ENCODE measurements at places on chromosomes 16 and 17.
A peak's percentile ranks its signal among the peaks of the same experiment; 100 is the strongest.

DNA sequence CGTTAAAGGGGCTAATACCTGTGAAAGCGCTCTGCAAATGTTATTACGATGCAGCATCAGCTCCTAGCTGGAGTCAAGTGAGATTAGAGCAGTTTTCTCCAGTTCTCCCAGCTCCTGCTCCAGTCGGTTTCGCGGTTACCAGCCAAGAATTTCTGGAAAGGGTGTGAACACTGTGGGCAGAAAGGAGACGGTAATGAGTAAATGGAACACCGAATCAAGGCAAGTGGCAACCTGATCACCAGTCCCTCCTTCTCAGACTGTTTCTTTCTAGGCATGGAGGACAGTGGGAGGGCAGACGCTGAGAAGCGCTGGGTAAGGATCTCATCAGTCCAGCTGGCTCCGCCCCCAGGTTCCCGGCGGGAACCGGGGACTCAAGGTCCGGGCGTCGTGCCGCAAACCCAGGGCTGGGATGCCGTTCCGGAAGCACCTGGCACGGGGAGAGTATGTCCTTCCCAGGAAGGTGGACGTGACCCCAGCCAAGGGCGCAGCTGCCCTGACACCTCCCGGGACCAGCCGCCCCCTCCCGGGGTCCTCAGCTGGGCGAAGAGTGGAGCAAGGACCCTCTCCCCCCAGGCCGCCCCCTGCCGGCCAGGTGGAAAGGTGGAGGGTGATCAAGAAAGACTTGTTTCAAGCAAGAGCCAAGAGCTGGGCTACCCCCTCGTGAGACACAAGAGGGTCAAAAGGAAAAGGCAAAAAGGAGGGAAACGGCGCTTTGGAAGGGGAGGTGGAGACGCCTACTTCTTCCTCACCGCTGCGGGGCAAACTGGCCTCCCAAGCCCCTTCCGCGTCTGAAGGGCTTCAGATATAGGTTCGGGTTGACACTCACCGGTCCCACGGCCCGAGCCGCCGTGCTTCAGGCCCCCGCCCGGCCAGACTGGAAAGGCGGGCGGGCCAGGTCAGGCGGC lies 481 bp downstream of the MYO19 start:
- peak; percentile 19 for DNase-seq

DNA sequence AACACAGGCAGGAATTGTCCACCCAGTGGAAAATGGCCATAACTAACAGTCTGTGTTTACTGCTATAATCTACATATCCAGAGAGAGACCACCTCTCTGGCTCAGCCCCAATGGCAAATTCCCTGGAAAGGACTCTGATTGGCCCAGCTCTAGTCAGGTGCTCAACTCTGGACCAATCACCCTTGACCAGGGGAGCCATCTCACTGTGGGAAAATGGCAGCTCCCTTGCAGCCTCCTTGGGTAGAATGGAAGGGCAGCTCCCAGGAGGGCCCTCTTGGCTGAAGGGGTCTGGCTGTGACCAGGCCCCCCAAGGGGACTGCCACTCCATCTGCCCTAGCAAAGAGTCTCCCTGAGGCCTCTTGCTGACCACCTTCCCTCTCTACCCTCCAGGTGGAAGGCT lies 3.1 kb downstream of the ALOX15B start:
- no peak for DNase-seq

DNA sequence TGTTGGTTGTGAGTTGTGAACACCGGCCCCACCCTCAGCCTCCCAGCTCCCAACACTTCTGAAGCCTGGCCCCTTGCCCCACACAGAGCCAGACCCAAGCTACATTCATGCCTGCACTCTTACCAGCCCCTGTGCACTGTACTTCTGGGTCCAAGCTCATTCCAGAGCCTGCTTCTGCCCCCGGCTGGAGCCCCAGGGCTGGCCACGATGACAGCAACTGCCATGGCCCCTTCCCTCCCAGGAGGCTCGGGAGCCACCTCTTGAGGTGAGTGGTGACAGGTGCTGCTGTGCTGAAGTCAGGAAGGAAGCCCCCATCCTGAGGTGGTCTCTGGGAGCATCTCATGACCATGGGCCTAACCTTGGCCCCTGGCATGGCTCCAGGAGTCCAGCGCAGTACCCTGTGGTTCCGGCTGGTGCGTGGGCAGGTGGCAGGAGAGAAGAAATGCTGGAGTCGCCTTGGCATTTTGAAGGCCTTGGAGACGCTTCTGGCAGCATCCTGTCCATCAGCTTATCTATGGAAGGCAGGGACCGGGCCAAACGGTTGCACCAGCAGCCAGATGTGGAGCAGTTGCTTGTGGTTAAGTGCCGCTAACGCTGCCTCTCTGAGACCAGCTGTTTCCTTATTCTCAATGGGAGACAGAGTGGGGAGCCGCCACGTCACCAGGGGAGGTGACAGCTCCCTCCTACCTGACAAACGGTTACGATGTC lies 3.9 kb upstream of the CDT1 start:
- no peak for DNase-seq

- DNase-seq = no peak
Measured at GRCh38 chr17:69812240-69812837, 262.7 kb upstream of the KCNJ16 start.

DNA sequence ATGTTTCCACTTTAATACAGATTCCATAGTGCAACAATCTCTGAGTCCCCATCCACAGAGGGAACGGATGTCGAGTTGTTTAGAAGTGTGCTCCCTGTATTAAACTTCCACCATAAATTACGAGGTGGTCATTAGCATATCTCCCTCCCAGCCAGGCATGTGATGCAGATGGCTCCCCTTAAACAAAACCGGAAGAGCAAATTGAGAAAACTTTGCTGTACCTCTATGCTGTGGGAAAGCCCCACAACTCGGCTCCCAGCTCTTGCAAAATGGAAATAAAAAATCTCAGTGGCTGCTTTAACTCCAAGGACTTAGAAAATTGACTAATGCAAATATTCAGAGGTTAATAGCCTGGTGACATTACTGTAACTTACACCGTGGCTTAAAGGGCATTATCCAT lies 290.9 kb downstream of the MAF start:
- no peak for DNase-seq

GRCh38 chr17:79760197-79760906 lies 17.6 kb upstream of the CBX2 start:
- no peak for DNase-seq

GRCh38 chr16:85963753-85964285 lies 64.9 kb downstream of the IRF8 start:
- no peak for DNase-seq

- DNase-seq = no peak
Measured at GRCh38 chr17:51154176-51154575, 817 bp downstream of the NME1 start.
